ENCODE measurements at places on chromosomes 2 and 18.
A peak's percentile ranks its signal among the peaks of the same experiment; 100 is the strongest.

- no peak for DNase-seq
These were observed 52.1 kb upstream of the FOSL2 start for GRCh38 chr2:28340312-28341202.

DNA sequence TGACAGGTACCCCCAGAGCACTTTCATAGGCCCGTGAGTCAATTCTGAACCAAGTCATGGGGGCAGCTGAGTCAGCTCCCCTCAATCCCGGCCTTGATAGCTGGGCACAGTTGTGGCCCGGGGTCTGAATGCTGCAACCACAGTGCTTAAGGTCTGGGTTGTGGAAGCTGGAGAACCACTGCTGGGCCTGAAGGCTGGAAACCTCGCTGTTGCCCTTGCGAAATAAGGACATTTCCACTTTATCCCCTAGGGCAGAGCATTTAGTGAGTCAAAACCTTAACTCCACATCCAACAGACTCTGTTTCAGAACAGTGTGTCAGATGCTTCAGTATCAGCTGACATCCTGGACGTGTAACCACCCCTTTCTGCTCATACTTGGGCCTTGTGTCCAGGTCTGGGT lies 58.6 kb downstream of the SP110 start:
- DNase-seq, result peak; percentile 71

- DNase-seq, result no peak
These were observed 17.2 kb downstream of the EIF4E2 start for GRCh38 chr2:232567721-232568120.

- DNase-seq, result no peak
These were observed 123.7 kb upstream of the KLF7 start for GRCh38 chr2:207289295-207290018.

GRCh38 chr2:216606551-216607276 lies 26.5 kb upstream of the IGFBP2 start:
- no peak for DNase-seq

GRCh38 chr2:69464575-69464974 lies 27.3 kb upstream of the NFU1 start:
- peak; percentile 77 for DNase-seq

GRCh38 chr18:64254399-64255093 lies 105.7 kb upstream of the LINC00305 start:
- no peak for DNase-seq

DNA sequence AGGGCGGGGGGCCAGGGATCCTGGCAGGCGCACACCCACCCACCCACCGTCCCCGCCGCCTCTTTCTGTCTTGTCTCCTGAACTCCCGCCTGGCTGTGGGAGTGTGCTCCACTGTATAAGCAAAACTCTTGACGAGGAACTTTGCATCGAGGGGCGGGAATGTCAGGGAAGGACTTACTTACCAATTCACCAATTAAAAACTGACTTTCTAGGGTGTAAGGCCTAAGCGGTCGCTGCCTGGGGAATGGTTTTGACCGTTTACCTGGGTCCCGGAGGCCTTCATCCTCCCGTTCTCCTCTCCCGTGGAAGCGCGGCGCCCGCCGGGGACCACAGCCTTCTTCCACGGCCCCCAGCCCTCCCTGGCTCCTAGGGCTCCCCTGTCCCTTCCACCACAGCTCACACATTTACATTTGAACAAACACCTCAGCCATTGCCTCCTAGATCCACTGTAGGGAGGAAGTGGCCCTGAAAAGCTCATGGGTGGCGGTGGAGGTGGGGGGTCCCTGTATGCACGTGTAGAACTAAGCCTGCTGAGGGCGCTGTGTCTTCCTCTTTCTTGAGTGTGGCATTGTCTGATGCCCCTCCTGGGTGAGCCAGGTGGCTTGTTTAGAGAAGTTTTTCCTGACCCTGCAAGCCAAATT lies 8.9 kb downstream of the ASIC4 start:
- no peak for DNase-seq

DNA sequence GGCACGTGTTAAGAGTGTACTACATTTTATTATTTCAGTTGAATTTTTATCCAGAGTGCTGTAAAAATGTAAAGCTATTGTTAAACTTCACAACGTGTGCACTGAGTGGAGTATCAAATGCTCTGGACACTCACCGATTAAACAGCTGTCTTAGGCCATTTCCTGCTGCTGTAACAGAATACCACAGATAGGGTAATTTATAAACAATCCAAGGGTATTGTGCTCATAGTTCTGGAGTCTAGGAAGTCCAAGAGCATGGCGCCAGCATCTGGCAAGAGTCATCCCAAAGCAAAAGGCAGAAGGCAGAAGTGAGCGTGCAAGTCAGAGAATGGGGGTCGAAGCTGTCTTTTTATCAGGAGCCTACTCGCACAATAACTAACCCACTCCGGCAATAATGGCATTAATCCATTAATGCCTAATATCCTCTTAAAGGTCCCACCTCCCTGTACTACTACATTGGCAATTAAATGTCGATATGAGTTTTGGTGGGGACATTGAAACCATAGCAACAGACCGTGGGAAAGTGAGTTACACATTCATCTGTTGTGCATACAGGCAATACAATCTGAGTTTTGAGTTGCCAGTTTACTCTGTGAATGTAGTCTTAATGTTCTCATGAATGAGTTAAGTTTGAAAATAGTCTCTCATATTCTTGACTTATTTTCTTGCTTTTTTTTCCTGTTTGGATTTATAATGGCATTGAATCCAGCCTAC lies 64.8 kb downstream of the ARMC9 start:
- peak; percentile 54 for DNase-seq

DNA sequence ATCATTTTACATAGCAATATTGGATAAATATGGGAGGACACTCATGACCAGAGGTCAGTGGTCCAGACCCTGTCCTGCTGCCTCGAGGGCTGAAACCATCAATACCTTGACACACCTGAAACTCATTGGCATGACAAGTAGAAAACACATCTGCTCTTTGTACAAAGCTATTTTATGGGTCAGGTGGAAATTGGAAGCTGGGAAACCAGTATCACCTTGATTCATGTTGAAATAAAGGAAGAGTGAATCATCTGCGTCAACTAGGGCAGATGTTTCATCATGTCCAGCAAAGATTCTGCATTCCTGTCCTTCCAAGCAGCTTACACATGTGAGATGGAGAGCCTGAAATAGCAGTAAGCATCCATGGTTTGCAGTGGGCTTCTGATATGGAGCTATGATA lies 80.0 kb upstream of the ERBB4 start:
- DNase-seq, result no peak
